ENCODE measurements at places on chromosomes 5 and 9.

GRCh38 chr5:6461793-6462650, 13.4 kb downstream of the UBE2QL1 start:
- DNase-seq, result no peak

- DNase-seq, result no peak
These were observed 2.2 kb upstream of the FOXD1 start for GRCh38 chr5:73450672-73451223.

DNA sequence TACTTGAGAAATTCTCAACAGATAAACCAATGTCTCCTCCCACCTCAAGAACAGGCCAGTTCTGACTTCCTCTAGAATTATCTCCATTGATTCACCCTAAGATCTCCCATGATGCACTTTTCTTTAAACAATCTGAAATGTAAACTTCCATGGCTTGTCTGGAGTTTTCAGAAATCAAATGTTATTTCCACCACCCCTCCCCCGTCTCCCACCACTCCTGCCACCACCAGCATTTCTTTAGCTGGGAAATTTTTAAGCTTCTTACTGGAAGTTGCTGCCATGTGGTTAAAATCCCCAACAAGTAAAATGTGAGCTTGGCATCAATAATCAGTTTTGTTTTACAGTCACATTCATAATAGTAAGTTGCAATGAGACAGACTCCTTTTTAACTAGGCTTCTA, 32.8 kb upstream of the BASP1 start:
- no peak for DNase-seq

DNA sequence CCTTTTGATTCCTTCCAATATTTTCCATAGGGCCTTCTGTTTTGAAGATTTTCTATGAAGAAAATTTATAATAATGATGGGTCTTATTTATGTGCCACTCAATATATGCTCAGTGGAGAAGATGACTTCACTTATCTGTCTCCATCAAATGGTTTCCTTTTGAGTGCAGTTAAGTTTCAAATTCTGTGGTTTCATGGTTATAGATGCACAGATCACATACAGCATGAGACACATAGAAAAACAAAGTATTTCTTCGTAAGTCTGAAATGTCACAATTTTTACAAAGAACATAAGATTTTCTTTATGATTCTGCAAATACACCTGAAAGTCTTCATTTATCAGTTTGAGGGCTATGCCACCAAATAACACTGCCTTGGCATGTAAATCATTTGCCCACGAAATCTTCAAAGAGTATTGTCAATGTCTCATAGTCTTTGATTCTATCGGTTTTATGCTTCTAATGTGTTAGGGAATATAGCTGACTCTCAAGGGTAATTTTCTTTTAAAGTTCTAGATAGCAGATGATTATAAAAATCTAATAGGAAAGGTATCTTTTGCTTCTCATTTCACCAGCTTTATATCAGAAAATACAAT, 14.1 kb downstream of the CFAP95 start:
- no peak for DNase-seq

GRCh38 chr9:35811381-35812024, 559 bp downstream of the SPAG8 start:
- no peak for DNase-seq

GRCh38 chr9:93616044-93616443, 39.7 kb downstream of the PHF2 start:
- no peak for DNase-seq

GRCh38 chr9:109604781-109605180, 106.7 kb upstream of the PTPN3 start:
- no peak for DNase-seq

GRCh38 chr9:78115073-78115472, 83.5 kb upstream of the GNAQ start:
- DNase-seq, result no peak

- peak; percentile 38 for DNase-seq
These were observed 93.7 kb upstream of the SIMC1 start for GRCh38 chr5:176144508-176144907.

DNA sequence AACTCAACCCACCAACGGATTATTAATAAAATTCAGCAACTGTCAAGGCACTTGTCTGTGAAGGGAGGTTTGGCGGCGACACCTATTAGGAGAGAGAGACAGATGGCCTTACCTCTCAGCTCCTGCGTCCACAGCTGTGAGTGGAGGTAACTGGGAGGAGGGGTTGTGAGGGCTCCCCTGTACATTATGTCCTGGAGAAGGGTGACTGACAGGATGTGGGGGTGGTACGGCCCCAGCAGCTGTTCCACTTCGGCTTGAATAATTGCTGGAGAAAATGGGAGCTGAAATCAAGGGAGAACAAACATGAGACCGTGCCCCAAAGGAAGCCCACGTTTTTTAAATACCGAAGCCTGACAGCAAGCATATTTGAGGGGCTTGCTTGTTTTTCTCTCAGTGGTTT, 353.5 kb upstream of the RFX3 start:
- DNase-seq, result peak; percentile 93

GRCh38 chr5:178297751-178298150, 65.1 kb upstream of the PHYKPL start:
- no peak for DNase-seq

GRCh38 chr9:26781906-26782305, 110.7 kb downstream of the CAAP1 start:
- DNase-seq, result no peak

GRCh38 chr9:136198605-136199083, 6.3 kb downstream of the LHX3 start:
- no peak for DNase-seq

GRCh38 chr9:131289301-131290035, at the start of gene PLPP7:
TSS of gene PLPP7 (plus strand) at chr9:131289723. CDS start at chr9:131289998, 275 bp downstream.
- DNase-seq, result peak; percentile 51

Data from NCI-H1694 (cell line).